ENCODE measurements at places on chromosomes 12 and 14.
A peak's percentile ranks its signal among the peaks of the same experiment; 100 is the strongest.

DNA sequence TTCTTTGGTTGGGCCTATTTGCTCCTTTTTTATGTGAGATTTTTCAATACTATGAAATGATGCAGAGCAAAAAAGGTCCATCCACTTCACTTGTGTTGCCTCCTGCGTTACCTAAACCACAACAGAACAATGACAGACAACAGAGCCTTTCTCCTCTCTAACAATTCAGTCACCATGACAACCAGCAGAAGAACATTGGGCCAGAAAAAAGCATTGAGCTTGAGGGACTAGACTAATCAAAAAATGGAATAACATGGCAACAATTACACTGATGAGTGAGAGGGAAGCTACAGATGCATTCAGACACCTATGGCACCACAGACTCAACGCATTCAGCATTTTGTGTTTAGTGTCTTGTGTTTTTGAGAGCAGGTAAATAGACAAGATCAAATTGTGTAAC lies 44.6 kb upstream of the PTCSC3 start:
- DNase-seq, result no peak

- no peak for DNase-seq
Measured at GRCh38 chr12:79217306-79217705, 352.7 kb downstream of the SYT1 start.

DNA sequence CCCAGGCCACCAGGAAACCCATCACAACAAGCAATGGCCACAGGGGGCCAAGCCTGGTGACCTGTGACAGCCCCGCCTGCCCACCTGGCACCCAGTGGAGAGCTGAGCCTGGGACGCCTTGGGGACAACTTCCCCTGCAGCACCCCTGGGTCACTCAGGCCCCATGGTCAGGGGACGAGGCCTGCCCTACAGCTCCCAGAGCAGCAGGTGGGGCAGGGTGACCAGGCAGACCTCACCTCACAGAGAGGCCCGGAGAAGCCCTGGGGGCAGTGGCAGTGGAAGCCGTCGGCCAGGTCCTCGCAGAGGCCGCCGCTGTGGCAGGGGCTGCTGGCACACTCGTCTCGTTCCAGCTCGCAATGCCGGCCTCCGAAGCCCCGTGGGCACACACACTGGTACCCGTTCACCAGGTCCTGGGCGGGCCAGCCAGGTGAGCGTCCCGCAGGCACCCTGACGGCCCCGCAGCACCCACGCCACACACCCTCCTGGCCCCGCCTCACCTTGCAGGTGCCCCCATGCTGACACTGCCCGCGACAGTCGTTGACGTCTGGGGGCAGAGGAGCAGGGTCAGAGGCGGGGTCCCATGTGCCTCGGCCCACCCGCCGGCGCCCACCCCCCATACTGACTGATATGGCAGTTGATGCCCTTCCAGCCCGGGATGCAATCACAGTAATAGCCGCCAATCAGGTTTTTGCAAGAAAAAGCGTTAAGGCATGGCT lies 18.1 kb downstream of the JAG2 start:
- no peak for DNase-seq

DNA sequence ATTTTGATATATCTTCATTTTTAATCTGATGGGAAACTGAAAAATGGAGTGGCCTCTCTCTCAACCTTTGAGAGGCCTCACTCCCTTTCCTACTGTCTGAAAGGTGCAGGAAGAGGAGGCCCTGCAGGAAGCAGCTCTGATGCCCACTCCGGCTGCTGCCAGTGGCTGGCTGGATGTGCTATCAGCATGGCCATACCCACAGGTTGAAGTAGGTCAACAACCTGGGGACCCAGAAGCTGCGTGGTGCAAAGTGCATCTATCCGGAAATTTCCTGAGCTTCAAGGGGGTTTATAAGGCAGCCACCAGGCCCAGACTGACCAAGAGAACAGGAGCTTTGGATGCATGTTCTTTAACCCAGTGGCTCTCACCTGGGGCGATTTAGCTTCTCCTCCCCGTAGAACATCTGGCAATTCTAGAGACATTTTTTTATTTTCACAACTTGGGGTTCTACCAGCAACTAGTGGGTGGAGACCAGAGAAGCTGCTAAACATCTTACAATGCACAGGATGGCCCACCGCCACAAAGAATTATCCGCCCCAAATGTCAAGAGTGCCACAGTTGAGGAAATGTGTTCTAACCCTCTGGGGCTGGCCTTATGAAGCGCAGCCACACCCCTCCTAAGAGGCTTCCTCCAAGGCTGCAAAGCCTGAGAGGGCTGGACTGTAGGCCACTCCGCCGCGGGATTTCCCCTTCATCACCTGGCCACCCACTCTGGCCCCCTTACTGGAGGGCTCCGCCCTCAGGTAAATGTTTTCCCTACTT lies 8.2 kb upstream of the BATF start:
- DNase-seq, result no peak

- DNase-seq, result no peak
Measured at GRCh38 chr12:91920276-91920675, 225.4 kb downstream of the BTG1 start.

DNA sequence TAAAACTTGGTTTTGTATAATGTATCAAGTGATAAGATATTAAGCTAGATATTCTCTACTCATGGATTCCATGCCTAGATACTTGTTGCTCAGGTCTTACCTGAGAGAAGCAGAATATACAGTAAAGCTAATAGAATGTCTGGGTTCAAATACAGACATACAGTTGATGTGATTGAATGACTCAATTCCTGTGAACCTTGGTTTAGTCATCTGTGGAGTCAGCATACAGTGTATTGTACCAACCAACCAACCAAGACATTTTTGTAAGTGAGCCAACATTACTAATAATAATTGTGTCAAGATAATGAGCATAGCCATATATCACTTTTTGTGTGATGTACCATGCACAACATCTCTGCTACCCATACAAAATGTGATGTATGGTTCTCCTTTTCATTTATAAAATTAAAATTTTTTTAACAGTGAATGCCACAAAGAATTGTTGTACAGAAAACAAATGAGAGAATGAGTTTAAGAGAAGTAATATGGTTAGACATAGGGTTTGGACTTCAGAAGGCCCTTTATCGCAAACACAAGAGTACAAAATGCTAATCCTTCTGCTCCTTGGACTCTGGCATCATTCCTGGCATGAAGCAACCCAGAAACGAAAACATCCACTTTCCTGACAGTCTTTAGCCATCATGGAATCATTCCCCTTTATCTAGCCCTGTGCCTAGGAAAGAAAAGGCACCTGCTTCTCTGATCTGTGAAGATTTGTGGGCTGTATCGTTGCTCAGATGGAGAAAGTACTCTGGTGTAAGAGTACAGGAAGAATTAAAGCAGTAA lies 977.2 kb upstream of the USP15 start:
- DNase-seq, result no peak

- peak; percentile 61 for DNase-seq
Measured at GRCh38 chr14:47675466-47676314, at the start of gene MDGA2. Gene MDGA2, minus strand, starts transcription at chr14:47675605.

DNA sequence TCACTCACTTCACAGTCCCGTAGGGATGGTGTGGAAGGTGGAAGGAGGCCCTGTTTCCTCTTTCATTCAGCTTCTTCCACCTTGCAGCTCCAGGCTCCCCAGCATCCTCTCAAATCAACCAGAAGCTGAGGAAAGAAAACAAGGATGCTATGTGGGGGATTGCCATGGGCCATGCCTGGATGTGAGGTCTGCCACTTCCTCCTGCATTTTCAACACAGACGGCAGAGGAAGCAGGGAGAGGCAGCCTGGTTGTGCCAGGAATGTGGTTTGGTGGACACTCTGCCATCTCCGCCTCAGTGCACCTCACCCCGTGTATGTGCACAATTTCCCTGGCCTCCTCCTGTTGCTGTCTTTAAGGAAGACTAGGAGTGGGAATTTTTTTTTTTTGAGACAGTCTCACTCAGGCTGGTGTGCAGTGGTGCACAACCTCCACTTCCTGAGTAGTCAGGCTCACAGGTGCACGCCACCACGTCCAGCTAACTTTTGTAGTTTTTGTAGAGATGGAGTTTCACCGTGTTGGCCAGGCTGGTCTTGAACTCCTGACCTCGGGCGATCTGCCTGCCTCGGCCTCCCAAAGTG lies 99.2 kb downstream of the SLC15A4 start:
- DNase-seq, result no peak

DNA sequence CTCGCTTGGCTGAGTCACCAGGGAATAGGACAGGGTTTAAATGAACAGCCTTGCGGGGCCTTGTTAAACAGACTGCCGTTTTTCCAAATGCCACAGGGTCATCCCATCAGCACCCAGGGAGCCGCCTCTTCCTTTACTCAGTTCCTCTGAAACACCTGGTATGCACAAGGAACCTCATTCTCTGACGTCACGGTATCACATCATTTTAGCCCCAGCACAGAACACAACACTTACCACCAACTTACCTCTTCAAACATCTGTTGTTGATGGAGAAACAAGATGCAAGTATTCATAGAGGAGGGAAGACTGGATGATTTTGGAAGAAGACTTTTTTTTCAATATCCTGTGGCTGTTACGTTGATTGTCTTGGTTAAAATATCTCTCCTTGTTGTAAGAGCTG lies 535.3 kb upstream of the TMEM132C start:
- DNase-seq, result no peak

DNA sequence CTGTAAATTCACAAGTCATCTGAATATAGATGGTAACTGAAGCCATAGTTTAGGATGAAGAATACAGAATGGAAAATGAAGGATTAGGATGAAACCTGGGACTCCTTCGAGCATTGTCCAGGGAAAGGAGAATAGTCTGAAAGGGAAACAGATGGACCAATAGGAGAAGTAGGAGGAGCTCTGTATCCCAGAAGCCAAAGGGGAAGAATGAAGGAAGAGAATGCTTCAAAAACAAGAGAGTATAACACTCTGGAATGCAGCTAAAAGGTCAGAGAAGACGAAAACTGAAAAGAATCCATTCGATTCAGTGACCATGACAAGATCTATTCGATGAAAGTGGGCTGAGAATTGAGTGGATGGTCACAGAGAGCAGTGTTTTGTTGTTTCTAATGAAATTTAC lies 1.0 kb downstream of the GMFB start:
- DNase-seq, result no peak

DNA sequence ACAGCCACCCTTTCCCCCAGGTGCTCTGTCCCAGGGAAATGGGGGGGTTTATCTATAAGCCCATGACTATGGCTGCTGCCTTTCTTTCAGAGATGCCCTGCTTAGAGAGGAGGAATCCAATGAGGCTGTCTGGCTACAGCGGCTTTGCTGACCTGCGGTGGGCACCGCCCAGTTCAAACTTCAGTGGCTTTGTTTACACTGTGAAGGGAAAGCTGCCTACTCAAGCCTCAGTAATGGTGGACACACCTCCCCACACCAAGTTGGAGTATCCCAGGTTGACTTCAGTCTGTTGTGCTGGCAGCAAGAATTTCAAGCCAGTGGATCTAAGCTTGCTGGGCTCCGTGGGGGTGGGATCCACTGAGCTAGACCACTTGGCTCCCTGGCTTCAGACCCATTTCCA lies 869.2 kb downstream of the SLC6A15 start:
- DNase-seq, result no peak

DNA sequence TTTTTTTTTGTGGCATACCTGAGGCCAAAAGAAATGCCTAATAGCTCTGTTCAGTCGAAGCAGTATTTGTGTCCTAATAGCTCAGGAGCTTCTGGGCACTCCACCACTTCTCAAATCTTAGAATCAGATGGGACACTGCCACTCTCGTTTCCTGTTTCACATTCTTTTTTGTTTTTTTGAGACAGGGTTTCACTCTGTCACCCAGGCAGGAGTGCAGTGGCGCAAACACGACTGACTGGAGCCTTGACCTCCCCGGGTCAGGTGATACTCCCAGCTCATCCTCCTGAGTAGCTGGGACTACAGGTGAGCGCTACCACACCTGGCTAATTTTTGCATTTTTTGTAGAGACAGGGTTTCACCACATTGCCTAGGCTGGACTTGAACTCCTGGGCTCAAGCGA lies 52.7 kb downstream of the SPPL3 start:
- DNase-seq, result no peak

DNA sequence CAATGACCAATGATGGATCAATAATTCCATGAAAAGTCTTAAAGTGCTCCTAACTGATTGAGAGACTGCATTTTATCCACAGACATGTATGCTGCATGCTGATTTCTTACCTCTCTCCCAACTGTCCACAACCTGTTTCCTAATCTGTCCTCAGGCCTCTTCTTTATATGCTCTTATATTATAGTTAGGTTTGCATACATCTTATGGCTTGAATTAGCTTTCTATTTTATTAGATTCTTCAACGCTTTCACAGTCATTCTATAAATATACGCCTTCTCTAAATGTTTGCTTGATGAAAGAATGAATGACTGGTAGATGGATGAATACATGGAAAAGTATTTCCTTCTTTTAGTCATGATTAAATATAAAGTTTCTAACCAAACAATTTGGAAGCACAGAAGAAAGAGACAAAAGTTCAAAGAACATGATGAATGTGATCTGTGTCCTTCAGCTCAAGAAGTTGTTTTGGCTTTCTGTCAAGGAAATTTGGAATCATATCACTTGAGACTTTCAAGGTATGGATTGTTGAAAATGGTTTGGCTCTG lies 91.8 kb upstream of the NPAS3 start:
- no peak for DNase-seq

DNA sequence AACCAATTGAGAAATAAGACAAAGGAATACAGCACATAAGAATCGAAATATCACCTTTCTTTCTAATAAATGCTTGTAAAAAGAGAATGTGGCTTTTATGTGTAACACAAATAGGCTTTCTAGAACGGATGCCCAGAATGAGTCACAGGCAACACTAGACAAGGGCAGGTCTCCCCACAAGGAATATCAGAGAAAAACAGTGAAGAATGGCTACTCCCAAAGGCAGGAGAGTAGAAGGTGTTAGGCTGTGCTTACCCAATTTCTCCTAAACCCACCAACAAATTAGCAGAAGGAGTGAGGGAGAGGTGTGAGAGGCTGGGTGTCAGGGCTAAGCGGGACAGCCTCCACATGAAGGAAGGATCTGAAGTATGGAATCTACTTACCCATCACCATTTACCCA lies 55.2 kb downstream of the GALNT4 start:
- no peak for DNase-seq

DNA sequence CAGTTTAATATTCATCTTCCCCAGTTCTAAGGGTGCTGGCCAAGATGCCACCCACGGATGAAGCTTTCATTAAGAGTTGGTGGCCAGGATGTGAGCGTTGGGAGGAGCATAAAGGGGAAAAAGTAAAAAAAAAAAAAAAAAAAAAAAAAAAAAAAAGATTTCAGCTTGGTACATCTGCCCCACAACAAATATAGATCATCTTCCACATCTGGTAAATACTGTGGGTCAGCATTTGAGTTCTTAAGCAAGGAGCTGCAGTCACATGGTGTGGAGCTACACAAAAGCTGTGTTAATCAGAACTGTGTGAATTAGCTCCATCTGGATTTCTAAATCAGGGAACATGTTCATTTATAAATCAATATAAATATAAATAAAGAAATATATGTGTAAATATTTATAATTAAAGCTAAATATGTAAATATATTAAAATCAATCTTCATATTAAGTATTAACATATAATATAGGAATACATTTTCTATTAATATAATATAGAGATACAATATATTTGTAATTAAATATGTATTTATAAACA lies 262.3 kb downstream of the NUAK1 start:
- no peak for DNase-seq

All from neural crest cell (in vitro differentiated cells).